Caco-2 (cell line): ENCODE measurements at places on chromosomes 4 and X.

- DNase-seq = no peak
Observed at GRCh38 chr4:9880406-9881197, 99.2 kb downstream of the DRD5 start.

GRCh38 chr4:104424989-104425388, 69.7 kb downstream of the CXXC4 start:
- no peak for DNase-seq

DNA sequence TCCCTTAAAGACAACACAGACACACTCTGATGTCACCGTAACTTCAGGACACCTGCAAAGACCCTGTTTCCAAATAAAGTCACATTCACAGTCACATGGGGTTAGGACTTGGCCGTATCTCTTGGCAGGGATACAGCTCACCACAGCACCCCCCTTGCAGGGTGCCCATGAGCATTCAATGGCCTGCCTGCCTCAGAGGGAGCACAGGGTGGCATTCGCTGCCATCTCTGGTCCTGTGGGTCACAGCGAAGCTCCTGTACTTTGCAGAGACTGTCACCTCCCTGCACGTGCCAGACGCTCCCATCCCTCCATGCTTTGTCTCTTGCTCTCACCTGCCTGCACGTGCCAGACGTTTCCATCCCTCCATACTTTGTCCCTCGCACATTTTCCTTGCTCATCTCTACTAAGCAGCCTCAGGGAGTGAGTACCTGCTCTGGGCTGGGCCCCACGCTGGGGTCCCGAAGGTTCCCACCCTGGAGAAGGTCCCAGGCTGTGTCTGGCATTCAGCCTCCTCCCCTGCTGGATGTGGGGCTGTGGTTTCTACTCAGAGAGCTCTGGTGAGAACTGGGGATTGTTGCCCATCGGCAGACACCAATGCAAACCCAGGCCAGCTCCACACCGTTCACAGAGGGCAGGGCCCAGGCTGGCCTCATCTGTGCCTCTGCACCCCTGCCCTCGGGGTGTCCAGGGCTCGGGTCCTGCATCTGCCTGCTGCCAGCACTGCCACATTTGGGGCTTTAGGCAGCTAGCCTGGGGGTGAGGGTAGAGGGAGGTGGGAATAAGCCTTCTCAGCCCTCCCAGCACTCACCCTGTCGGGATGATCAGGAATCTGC, 15.8 kb downstream of the HTRA3 start:
- no peak for DNase-seq

- DNase-seq = no peak
Observed at GRCh38 chr4:153780876-153781275, 8.0 kb downstream of the SFRP2 start.

- no peak for DNase-seq
Observed at GRCh38 chr4:56077676-56078075, 128.9 kb downstream of the CEP135 start.

- no peak for DNase-seq
Observed at GRCh38 chr4:150402871-150403272, 179.1 kb upstream of the MAB21L2 start.

DNA sequence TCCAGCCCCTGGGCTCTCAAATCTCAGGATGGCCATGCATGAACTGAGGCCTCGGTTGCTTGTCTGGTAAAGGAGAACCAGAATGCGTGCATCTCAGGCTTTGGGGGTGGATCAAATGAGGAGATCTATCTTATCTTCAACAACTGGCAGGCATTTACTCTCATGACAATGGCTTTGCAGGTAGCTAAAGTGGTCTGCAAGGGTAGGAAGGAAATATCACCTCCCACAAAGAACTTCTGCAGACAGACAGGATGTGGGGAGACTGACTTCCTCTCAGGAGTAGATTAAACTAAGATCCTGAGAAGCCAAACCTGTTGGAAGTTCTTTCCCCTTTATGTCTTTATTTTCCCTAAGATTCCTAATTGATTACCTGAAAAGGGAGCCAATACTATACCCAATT, 7.8 kb downstream of the LDB2 start:
- no peak for DNase-seq

DNA sequence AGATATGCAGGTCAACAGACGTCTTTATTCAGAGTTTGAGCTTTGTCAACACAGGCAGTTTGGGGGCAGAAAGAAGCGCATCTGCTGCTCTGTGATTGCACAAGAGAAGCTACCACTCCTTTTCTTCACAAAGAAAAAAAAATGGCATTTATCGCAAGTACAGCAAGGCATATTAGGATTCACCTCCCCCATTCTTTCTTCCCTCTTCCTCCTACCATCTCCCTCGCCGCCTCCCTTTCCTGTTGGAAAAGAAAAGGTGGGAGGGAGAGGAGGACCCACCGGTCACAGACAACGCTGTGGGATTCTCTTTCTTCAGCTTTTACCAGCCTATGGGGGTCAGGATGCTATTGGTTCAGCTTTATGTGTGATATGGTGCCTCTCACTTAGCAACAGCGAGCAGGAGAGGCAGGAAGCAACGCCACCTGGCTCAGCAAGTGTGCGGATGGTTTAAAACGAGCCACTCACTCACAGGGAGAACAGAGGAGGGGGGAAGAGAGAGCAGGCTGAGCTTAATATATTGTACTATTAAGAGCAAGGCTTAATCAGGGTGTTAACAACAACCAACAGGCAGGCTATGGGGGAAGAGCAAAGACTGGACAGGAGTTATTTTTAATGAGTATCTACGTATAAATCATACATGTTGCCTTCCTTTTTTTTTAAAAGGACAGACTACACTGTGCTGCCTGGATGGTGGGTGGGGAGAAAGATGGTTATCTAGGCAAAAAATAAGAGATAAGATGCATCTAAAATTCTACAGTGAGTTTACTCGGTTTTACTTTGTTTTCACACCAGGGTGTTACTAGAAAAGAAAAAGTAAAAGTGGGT, 104.7 kb downstream of the MAML3 start:
- DNase-seq = peak; percentile 76
